ENCODE measurements at places on chromosomes 2 and 18.

- no peak for DNase-seq
Measured at GRCh38 chr2:184879671-184880070, 281.3 kb downstream of the ZNF804A start.

GRCh38 chr18:8812631-8813030 lies 107.3 kb downstream of the MTCL1 start:
- DNase-seq, result no peak

DNA sequence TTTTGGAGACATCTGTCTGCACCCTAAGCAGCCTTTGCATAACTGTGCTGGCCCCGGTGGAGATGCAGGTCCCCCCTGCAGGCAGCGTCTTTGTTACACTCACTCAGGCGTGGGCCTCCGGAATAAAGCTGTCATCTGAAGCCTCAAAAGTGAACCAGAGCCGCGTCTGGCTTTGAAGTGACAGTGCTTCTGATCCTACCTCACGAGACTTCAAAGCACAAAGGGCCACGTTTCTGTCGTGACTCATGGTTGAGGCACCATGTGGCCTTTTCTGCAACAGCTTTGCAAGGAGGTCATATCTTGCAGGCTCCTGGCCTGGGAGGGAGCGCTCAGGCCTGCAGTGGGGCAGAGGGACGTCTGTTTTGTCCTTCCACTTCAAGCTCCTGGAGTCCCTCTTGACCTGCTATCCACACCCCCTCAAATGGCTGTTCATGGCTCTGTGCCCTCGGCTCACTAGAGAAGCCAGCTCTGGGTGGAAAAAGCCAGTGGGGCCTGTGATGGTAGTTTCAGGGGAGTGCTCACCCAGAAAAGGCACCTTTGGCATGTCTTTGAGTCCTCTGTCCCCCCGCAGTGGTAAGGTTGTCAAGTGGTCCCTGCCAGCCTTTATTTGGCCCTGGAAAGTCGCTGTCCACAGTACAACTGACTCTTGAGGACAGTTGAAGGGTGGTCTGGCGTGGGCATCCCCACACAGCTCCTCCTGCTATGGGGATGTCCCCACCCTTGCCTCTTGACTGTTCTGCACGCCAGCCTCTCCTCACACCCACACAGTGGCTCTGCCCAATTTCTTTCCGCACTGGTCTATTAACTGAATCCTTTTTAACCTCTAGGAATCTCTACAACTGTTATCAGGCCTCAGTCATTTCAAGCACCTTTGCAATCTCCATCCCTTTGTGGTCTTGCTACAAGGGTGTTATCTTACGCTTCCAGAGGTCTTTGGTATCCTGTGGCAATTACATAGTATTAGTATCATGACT lies 19.3 kb downstream of the GPR55 start:
- no peak for DNase-seq

GRCh38 chr2:202494300-202495229 lies 118.4 kb downstream of the BMPR2 start:
- peak; percentile 66 for DNase-seq

DNA sequence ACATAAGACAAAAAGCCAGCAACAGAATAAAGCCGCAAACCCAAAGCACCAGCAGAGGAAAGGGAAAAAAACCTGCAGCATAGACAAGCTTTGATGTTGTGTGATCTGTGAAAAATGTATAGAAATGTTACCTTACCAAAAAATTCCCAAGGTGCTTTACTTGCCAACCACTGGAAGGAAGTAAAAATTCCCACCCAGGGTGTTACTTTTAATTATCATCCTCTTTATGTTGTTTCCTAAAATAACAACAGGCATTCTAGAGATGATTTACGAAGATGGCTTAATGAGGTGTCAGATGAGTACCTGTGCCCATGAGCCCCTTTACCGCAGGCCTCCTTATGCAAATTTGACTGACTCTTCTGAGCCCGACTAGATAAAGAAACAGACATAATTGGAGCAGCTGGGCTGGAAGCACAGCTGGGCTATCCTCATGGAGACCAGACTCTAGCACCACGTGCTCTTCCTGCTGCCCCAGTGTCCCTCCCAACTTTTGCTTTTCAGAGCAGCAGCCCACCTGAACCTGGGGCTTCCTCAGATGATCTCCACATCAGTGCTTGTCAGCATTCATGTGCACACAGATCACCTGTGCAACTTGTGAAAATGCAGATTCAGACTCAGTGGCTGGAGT lies 41.5 kb downstream of the SRSF7 start:
- DNase-seq, result no peak
